ENCODE measurements at places on chromosomes 1 and 21.

GRCh38 chr1:199875856-199876255, 151.7 kb upstream of the NR5A2 start:
- DNase-seq: no peak

- no peak for DNase-seq
Observed at GRCh38 chr1:5223206-5223605, 568.8 kb downstream of the AJAP1 start.

DNA sequence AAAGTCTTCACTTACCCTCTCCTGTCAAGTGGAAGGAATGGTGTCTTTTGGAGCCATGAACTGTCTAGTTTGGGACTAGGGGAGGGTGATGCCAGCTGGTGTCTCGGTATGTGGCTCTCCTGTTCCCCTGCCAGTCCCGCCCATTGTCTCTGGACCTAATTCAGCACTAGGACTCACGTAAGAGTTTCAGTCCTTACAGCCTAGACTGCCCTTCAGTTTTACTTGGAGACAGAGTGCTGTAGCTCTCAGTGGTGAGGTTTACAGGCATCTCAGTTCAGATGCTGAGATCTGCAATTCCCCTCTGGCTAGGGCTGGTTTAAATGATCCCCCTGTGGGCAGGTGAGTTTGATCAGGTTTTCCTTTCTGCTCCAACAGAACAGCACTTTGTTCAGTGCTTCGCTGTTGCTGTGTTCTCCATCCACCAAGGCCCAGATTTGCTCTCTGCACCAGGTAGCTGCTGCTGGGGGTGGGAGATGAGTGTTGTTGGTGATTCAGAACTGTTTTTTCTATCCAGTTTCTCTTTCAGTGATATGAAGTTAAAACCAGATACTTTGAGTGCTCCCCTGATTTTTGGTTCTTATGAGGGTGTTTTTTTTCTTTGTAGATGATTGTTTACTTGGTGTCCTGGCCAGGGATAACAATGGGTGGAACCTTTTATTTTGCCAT, 198.3 kb upstream of the RNPC3 start:
- DNase-seq: no peak

GRCh38 chr1:159000070-159000409, 9.7 kb upstream of the IFI16 start:
- no peak for DNase-seq

All from GM12891 (cell line).